GM23338 (cell line): ENCODE measurements at places on chromosomes 11 and 22.

- no peak for DNase-seq
Measured at GRCh38 chr11:16312233-16312765, 44.0 kb downstream of the SOX6 start.

- no peak for DNase-seq
Measured at GRCh38 chr11:72112978-72113808, 698 bp upstream of the ANAPC15 start.

DNA sequence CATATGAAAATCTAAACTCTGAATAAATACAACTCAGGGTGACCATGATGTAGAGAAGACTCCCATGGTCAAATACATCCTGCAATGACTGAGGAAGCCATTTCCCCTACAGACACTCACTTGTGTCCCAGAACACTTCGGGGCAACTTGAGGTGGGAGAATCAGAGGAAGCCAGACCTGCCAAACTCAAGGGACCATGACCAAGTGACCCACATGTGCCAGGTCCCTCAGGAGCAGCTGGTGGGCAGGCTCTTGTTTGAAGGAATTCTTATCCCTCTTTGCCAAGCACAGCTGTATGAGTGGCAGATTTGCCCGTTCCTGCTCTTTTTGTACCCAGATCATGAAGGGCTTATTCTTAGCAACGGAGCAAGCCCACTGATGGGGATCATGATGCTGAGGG is 17.8 kb downstream of the SPATA19 start:
- DNase-seq = no peak

DNA sequence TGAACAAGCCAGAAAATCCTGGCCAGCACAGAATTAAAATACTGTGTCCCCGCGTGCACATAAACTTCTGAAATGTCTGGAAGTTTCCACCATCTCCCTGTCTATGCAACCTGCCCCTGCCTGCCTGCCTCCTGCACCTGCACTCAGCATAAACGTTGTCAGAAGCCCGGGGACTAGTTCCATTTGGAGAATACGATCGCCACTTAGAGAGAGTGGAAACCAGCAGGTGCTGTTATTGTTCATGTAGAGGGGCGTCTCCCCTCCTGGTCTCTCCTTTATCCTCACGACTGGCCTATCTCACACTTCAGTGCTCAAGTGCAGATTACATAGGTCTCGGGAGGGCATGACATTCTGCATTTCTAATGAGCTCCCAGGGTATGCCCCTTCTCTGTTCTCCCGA is 35.6 kb downstream of the MPPED1 start:
- no peak for DNase-seq

- DNase-seq = no peak
Measured at GRCh38 chr11:34068111-34068510, 16.6 kb downstream of the CAPRIN1 start.

GRCh38 chr11:59283825-59284772 is 71.4 kb upstream of the MPEG1 start:
- DNase-seq = peak; percentile 75

GRCh38 chr11:104275992-104276391 is 112.0 kb upstream of the PDGFD start:
- DNase-seq = peak; percentile 31

DNA sequence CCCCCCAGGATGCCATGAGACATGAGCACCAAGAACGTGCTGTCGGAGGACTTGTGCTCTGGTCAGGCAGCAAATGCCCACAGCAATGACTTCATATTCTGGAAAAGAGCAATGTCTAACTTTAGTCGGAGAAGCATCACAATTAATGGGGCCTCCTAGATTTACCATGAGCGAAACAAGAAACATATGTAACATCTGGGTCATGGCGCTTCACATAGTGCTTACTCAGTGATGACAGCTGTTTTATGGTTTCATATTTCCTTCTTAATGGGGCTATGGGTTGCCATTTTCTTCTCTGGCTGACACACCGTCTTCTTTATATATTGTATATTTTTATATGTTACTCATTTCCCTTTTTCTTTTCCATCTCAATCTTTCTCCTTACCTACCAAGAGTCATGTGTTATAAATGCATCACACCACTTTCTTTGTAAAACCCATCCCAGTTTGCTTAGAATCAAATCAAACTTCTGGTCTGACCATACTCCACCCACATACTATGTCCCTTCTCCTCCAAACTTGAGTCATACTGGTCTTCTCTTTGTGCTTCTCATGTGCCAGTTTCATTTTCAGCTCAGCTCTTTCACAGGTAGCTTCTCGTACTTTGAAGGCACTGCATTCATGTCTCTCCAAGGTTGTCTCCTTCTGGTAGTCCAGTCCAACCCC is 9.4 kb upstream of the CASP12 start:
- DNase-seq = no peak

DNA sequence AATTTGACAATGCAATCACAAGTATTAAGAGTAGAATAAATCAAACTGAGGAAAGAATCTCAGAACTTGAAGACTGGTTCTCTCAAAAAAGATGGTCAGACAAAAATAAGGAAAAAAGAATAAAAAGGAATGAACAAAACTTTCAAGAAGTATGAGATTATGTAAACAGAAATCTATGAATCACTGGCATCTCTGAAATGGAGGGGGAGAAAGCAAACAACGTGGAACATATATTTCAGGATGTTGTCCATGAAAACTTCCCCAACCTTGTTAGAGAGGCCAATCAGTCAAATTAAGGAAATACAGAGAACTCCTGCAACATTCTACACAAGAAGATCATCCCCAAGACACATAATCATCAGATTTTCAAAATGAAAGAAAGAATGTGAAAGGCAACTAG is 235.7 kb downstream of the SBF2 start:
- no peak for DNase-seq

- no peak for DNase-seq
Measured at GRCh38 chr11:113926273-113927197, 21.9 kb downstream of the HTR3B start.

DNA sequence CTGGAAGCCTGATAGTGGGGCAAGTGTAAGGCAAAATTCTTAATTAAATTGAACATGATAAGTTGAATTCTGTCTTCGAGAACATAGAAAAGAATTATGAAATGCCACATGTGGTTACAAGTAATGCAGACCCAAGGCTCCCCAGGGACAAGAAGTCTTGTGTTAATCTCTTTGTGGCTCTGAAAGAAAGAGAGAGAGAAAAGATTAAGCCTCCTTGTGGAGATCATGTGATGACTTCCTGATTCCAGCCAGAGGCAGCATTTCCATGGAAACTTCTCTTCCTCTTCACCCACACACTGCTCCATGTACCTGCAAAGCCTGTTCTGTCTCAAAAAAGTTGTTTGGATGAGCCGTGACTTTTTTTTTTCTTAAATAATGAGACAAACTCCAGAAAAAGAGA is 1.9 kb upstream of the TYR start:
- peak; percentile 25 for DNase-seq

DNA sequence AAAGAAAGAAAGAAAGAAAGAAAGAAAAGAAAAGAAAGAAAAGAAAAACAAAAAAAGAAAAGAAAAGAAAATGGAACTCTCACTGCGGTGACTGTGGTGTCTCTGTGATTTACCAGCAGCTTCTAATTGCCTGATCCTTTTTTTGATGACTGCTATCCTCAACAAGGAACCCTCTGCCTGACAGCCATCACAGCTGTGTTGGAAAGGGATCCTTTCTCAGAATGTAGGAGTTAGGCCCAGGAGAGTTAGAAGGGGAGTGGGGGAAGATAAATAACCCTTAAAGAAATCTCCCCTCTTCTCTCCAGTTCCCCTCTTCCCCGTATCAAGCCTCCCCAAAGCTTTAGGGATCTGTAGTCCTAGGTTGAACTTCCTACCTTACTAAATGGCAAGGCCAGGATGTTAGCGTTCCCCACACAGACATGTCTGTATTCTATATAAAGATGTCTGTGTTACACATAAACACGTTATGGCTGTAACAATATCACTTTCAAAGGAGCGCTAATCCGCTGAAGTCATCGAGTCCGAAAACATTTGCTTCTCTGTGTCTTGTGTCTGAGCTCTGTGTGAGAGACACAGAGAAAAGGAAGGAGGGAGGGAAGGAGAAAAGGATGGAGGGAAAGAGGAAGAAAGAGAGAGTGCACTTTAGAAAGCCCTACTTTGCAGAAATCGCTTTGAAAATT is 26.8 kb upstream of the WT1 start:
- DNase-seq = no peak

DNA sequence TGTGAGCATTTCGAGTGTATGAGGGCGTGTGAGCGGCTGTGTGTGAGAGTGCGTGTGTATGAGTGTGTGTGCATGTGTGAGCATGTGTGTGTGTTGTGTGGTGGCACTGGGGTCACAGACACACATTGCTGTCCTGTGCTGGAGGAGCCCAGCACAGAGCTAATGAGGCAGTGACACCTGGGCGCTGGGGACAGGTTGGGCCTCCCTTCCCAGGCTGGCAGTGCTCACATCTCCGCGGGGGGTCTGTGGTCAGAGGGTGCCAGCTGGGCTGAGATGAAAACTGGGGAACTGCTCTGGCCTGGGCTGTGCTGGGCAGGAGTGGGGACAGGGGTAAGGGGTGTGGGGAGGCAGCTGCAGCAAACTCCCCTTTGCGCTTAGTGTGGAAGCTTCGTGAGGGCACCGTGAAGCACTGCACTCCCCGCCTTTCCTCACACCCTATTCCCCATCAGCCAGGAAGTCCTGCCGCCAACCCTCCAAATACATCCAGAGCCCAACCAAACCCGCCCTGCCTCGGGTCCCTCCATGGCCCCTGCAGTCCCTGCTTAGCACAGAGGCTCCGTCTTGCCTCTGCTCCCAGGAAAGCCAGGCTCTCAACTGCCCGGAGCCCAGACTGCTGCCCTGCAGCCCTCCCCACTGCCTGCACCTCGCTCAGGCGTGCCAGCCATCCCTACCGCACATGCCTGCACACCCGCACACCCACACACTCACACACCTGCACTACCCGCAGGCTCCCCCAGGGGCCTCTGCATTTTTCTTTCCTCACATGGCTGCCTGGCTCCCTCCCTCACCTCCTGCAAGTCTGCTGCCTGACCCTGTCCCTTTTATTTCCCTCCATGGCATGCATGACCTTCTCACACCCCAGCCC is 62.0 kb upstream of the THY1 start:
- peak; percentile 77 for DNase-seq

DNA sequence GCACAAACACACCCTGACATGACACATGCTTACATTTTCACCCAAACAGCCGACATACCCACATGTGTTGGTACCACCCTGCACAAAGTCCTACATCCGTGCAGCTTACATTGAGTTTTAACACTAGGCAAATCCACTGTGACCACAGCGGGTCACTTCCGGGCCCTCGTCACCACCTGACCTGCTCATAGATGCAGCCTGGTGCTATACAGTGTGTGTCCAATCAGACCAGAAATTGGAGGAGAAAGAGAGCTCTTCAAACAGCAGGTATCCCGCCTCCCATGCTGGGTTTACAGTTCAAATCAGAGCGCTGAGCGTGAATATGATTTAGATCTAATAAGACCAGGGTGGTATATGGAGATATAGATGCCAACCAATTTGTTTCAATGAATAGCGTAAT is 35.4 kb downstream of the PHF21B start:
- no peak for DNase-seq

- DNase-seq = no peak
Measured at GRCh38 chr11:94795476-94796189, 27.5 kb downstream of the AMOTL1 start.

GRCh38 chr11:85848006-85848405 is 7.2 kb upstream of the CCDC83 start:
- DNase-seq = no peak

DNA sequence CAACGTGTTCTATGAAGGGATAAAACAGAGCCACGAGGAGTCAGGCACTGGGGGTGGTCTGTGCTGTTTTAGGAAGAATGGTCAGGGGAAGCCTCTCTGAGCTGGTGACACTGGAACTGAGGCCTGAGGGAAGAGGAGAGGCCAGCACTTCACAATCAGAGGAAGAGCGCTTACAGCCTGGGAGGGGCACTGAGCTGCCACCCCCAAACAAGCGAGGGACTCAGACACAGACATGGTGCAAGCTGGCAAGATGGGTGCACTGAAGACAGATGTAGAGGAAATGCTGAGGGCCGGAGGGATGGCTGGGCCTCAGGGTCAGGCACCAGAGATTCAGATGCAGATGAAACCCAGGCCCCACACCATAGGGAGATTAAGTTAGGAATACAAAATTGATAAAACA is 40.0 kb upstream of the TP53I11 start:
- no peak for DNase-seq

DNA sequence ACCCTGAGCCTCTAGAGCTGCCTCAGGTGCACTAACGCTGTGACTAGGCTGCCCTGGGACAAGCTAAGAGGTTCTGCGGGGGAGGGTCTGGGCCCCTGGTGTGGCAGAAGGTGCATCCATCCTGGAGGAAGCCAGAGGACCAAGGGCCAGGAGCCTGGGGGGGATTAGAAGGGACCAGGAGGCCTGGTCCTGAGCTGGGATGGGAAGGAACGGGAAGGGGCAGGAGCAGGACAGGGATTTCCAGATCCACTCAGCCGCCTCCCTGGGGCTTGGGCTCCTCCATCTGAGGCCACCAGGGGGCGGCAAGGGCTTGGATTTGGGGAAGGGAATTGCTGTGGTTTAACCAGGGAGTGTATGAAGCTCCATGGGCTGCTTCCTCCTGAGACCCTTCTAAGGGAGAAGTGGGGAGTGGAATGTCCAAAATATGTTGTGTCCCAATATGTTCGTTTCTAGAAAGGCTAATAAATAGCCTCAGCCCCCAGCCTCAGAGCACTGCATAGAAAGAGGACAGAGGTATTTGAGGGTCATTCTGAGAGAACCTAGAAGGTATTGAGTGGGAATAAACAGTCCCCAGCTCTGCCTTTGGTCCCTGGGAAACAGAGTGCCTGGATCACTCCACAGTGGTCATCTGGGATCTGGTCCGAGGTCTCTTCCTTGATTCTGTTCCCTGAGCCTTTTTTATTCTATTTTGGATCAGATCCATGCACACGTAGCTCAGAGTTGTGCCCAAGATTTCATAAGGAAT is 17.4 kb upstream of the PRAME start:
- DNase-seq = peak; percentile 84

- peak; percentile 47 for DNase-seq
Measured at GRCh38 chr11:124277804-124278203, 21.6 kb downstream of the OR8G5 start.

GRCh38 chr11:124865181-124865901 is at the start of gene ROBO3:
TSS of gene ROBO3 (plus strand) at chr11:124865432. CDS start at chr11:124865578, 146 bp downstream.
- peak; percentile 50 for DNase-seq

DNA sequence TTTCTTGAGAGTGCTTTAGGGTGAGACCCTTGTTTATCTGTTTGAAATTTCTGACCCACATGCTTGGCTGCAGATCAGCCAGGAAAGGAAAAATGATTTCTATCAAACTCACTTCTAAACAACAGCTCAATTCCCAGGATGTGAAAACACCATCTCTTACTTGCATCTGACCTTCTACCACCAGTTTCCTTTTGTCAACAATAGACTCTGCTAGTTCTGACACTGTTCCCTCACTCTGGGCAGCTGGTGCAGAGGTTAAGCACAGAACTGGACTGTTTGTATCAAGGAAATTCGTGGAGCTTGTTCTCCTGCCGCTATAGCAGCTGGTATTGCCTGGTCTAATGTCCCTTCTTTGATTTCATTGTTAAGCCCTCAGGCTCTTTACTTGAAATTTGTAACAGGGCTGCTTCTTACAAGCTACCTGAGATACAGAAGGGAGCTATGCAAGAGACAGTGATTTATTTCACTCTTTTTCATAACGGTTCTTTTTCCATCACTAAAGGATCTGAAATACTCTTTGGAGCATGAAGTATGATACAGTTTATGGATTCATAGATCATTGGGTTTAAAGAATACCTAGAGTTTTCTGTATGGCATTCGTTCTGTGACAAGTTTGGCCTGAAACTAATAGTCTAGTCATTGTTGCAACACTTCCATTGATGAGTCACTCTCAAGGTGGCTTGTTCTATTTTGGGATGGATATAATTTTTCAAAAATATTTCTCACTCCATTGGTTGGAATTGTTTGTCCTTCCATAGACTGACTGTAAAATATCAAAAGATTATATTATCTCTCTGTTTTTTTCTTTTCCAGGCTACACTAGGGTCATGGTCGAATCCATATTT is 178.2 kb upstream of the ZC3H12C start:
- DNase-seq = no peak

- no peak for DNase-seq
Measured at GRCh38 chr22:46649141-46650077, 29.2 kb downstream of the GRAMD4 start.
